ENCODE measurements at places on chromosomes 1 and 21.
A peak's percentile ranks its signal among the peaks of the same experiment; 100 is the strongest.

- DNase-seq = no peak
Observed at GRCh38 chr1:183228347-183229220, 42.5 kb downstream of the LAMC2 start.

- no peak for DNase-seq
Observed at GRCh38 chr1:110778821-110779220, 94.1 kb upstream of the CD53 start.

GRCh38 chr1:48105165-48105564 is 108.0 kb upstream of the TRABD2B start:
- no peak for DNase-seq

- DNase-seq = no peak
Observed at GRCh38 chr1:183942933-183943693, 94.4 kb downstream of the COLGALT2 start.

GRCh38 chr1:212261361-212261929 is 23.8 kb upstream of the PPP2R5A start:
- DNase-seq = no peak

DNA sequence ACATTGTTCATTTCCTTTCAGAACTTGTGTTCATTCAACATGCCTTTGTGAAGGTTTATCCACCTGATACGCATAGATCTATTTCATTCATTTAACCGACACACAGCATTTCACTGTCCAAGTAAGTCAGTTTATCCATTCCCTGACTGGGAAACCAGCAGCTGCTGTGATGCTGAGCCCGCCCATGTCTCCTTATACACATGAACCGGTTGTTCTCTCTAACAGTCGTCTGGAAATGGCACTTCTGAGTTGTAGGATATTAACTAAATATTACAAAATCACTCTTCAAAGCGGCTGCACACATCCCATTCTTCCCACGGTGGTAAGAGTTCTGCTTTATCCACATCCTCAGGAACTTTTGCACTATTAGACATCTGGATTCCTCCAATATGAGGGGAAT is 71.1 kb downstream of the NPHP4 start:
- DNase-seq = no peak

GRCh38 chr21:35853321-35854239 is 206.7 kb downstream of the SETD4 start:
- DNase-seq = no peak

DNA sequence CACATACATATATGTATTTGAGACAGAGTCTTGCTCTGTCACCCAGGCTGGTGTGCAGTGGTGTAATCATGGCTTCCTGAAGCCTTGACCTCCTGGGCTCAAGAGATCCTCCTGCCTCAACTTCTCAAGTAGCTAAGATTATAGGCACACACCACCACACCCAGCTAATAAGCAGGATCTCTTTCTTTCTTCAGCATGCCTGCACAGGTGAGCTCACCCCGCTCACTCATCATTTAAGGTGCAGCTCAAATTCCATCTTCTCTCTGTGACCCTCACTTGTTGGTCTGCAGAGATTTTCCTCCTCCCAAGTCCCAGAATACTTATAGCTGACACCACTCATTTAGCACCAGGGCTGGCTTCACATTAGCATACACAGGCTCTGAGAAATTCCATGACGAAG is 209.1 kb upstream of the MAP1LC3C start:
- no peak for DNase-seq

DNA sequence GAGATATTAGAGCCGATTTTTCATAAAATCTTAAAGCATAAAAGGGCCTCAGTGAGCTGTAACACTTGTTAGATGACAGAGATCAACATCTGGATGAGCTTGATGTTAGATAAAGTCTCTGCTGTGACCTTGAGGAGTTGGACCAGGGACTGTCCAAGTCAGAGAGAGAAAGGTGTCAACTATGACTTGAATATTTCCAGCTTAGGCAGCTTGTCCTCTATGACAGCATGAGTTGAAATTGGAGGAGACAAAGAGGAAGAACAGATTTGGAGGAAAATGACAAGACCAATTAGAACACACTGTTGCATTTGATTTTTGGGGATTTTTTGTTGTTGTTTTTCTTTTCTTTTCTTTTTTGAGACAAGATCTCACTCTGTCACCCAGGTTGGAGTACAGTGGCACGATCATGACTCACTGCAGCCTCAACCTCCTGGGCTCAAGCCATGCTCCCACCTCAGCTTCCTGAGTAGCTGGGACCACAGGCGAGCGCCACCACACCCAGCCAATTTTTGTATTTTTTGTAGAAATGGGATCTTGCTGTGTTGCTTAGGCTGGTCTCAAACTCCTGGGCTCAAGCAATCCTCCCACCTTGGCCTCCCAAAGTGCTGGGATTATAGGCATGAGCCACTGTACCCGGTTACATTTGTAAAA is 35.3 kb upstream of the CLIC4 start:
- DNase-seq = no peak

- DNase-seq = no peak
Observed at GRCh38 chr1:18809953-18810899, 49.2 kb downstream of the TAS1R2 start.

GRCh38 chr1:221886743-221887414 is 145.0 kb upstream of the DUSP10 start:
- no peak for DNase-seq

DNA sequence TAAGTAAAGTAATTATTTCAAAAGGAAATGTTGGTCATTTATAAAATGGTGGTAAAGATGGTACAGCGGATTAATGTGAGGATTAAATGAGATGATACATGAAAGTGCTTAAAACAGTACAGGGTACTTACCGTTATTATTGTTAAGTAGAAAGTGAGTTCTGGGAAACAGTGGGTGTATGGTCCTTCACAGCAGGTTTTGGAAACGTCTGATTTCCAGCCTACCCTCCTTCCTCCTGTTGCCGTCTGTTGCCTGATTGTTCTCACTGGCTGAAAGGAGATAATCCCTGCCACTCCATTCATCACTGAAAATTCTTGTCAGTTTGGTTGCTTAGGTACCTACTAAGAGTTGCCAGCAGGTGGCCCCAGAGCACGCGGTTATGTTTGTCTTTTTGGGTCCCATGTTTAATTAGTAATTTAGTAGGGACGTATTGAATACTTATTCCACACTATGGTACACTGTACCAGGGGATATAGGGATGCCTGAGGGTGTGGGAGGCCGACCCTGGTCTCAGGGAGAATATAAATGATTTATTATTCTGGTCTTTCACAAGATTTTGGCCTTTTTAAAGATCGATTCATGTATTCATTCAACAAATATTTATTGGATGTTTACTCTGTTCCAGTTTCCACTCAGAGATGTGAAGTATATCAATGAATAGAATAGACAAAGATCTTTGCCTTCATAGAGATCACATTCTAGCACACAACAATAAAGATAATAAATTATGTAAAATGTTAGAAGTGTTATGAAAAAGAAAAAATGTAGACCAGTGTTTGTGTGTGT is 30.8 kb upstream of the RPTN start:
- peak; percentile 44 for DNase-seq

DNA sequence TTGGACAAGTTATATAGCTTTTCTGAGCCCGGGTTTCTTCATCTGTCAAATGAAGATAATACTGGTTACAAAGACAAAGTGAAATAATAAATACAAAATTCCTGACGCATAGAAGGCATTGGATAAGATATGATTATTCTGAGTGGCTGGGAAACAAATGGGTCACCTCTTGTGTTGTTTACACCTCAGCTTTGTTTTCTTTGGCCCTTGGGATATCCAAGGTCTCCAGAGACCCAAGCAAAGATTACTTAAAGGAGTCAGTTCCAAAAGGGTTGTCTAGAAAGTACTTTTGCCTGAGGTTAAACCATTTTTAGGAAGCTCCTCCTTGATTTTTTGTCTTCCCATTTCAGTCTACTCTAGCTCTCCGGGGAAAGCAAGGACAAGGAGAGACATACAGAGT is 9.7 kb downstream of the KHDRBS1 start:
- no peak for DNase-seq

DNA sequence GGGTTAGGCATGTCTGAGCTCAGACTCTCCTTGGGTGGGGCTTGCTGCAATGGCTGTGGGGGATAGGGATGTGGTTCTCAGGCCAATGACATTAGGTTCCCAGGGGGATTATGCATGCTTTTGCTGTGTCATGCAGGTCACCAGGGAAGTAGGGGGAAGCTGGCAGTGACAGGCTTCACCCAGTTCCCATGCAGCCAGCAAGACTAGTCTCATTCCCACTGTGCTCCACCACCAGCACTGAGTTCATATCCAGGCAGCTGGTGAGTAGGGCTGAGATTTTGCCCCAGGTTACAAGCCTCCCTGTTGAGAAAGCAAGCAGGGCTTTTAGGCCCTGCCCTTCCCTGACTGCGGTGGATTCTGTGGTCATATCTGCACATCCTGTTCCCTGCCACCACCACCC is 32.1 kb upstream of the PLA2G5 start:
- no peak for DNase-seq

- DNase-seq = no peak
Observed at GRCh38 chr1:6071219-6071618, 25.5 kb downstream of the KCNAB2 start.

DNA sequence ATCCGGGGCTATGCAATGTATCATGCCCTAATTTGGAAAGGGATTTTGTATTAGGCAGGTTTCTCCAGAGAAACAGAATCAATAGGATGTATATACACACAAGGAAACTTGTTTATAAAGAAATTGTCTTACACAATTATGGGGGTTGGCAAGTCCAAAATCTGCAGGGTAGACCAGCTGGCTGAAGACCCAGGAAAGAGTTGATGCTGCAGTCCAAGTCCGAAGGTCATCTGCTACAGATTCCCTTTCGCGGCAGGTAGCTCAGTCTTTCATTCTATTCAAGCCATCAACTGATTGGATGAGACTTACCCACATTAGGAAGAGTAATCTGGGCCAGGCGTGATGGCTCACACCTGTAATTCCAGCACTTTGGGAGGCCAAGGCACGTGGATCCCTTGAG is 54.6 kb upstream of the CXADR start:
- DNase-seq = no peak

GRCh38 chr1:173084292-173084691 is 33.6 kb upstream of the TNFSF18 start:
- no peak for DNase-seq

- no peak for DNase-seq
Observed at GRCh38 chr1:87154384-87154783, 174.3 kb upstream of the LMO4 start.

GRCh38 chr1:99969260-99969728 is 502 bp upstream of the SLC35A3 start:
- DNase-seq = no peak

GRCh38 chr1:234709473-234710228 is 99.7 kb upstream of the IRF2BP2 start:
- no peak for DNase-seq

DNA sequence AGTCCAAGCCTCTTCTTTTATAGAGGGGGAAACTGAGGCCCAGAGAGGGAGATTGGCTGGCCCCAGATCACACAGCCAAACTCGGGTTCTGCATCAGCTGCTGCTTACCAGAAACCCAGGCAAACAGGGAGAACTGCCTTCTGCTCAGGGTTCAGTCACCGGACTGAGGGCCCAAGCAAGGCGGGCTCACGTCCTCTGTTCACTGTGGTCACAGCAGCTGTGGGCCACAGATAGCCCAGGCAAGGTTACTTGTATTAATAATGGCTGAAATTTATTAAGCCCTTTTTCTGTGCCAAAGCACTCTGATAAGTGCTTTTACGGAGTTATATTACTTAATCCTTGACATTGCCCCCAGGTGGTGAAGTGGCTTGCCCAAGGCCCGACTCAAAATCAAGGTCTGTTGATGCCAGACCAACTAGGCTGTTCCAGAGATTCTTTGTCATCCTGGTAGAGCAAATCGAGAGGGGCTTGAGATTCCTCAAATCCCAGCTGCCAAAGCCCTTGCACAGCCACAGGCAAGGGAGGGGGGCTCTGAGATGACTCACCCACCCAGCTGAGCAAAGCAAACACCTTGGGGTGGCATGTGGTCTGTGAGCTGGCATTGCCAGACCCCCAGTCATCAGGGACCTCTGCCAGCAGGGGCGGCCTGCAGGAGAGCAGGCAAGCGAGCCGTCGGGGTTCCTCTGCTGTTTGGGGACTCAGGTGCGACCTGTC is 36.5 kb downstream of the EPHB2 start:
- DNase-seq = no peak

DNA sequence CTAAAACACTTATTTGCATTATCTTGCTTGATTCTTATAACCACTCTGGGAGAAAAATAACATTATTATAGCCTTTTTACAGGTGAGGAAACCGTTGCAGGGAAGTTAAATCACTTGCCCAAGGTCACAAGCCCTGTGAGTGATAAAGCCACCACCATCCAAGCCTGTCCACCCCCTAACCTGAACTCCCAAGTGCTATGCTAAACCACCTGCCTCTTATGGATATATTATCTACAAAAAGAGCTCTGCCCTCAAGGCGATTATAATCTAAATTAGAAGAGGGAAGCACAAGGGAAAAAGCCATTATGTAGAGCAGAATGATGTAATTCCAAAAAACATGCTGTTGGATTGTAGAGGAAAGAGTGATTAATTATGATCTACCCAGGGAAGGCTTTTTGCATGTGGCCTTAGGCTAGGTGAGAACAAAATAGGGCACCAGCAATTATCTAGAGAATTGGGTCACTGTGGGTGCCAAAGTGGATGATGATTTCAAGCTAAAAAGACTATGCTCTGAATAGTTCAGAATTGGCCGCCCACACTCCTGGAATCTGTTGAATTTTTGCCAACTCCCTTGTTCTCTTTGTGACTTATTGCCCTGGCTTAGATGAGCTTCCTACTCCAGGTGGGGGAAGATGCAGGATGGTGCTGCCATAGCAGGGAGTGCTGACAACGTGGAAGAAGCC is 205.3 kb downstream of the FGGY start:
- DNase-seq = no peak

- no peak for DNase-seq
Observed at GRCh38 chr1:28259934-28260802, 850 bp downstream of the SESN2 start.

DNA sequence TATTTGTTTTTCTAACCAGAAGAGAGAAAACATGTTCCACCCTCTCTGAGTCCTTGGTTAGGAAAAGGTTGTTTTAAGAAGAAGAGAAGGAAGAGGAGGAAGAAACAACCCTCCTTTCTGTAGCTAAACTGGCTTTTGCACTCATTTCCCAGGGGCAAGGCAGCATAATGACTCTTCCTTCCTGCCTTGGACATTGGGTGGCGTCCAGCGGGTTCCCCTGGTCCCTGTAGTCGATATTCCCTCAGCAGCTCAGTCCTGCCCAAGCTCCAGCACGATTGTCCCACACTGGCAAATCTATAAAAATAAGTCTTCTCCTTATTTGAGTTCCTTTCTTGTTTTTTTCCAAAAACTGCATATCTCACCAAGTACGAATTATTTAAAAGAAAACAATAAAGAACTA is 81.2 kb downstream of the TEX35 start:
- no peak for DNase-seq

GRCh38 chr21:38800924-38801744 is 4.6 kb upstream of the ETS2 start:
- DNase-seq = no peak

DNA sequence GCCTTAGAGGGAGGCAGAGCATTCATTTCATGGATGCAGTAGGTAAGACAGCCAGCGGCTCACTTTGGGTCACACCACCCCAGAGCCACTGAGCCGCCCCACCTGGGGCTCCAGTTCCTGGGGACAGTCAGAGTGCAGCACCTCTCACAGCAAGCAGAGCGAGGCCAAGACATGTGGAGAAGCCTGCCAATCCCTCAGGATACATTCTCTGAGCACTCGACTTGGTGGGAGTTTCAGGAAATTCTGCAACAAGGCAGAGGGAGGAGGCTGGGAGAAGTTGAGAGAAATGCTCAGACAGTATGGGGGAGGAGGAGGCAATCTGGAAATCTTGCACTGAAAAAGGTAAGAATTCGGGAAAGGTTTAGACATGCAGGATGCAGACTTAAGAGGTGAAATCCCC is 60.8 kb upstream of the WLS start:
- DNase-seq = no peak

- DNase-seq = no peak
Observed at GRCh38 chr1:33348194-33348593, 27.3 kb upstream of the A3GALT2 start.

Measured in T follicular helper cell (primary cell).